ENCODE measurements at places on chromosomes 16 and 17.

DNA sequence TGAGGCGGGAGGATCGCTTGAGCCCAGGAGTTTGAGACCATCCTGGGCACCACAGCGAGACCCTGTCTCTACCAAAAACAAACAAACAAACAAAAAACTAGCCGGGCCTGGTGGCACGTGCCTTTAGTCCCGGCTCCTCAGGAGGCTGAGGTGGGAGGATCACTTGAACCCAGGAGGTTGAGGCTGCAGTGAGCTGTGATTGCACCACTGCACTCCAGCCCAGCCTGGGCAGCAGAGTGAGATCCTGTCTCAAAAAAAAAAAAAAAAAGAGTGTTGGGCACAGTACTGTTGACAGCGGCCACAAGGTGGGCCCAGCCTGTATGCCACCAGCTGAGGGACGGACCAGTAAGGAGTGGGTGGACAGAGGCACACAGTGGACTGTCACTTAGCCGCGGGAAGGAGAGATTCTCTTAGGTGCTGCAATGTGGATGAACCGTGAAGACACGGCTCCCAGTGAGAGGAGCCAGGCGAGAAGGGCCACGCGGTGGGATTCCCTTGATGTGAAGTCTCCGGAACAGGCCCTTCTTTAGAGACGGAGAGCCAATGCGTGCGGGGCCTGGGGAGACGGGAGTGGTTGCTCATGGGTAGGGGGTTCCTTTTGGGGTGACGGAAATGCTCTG is 31.1 kb downstream of the GSE1 start:
- no peak for DNase-seq

DNA sequence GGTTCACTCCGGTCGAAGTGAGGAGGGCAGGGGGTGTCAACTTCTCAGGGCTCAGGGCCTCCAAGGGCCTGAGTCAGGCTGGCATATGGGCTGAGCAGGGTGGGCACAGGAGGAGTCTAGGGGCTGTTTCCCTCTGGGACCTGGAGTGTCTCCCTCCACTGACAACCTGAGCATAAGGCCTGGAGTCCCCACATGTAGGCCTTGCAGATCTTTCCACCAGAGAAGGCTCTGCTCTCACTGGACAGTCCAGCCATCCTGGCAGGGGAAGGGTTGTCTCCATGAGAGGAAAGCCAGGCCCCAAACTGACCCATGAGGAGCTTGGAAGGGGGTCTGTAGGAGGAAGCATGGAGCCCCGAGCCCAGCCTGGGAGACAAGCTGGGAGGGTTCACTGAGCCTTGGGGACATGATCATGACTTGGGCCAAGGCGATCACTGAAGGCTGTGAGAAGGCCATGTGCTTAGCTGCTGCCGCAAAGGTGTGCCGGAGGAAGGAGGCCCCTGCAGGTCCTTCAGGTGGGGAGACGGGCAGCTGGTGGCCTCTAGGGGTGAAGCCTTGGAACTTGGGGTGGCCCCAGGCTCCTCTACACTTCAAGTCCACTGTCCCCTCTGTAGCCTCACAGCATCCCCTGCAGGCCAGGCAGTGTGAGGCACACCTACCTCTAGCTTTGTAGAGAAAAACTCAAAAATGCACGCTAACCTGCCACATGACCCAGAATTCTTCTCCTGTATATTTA is 9.9 kb downstream of the CMTM2 start:
- peak; percentile 71 for DNase-seq

GRCh38 chr16:51201604-51202003 is 50.5 kb upstream of the SALL1 start:
- no peak for DNase-seq

DNA sequence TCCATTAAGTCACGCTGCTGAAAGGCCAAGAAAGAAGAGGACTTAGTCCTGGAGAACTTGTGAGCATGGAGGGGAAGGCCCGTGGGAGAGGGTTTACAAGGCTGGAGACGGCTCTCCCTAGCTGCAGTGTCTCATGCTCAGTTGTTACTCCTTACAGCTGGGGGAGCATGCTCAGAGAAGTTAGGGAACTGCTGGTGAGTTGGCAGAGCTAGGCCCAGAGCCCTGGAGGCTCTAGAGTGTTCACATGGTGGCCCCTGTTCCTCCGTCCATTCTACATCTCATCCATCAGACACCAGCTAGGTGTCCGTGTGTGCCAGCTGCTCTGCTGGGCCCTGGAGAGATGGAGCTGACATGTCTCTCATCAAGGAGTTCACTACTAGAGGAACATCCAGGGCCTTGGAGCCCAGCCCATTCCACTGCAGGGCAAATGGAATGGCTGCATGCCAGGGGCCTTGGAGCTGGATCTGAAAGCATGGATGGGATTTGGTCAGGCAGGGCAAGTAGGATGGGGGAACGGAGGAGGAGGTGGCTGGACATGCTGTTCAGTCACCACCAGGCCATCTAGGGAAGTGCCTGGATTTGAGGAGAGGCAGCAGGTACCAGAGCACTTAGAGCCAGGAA is 6.3 kb downstream of the XYLT2 start:
- peak; percentile 83 for DNase-seq

DNA sequence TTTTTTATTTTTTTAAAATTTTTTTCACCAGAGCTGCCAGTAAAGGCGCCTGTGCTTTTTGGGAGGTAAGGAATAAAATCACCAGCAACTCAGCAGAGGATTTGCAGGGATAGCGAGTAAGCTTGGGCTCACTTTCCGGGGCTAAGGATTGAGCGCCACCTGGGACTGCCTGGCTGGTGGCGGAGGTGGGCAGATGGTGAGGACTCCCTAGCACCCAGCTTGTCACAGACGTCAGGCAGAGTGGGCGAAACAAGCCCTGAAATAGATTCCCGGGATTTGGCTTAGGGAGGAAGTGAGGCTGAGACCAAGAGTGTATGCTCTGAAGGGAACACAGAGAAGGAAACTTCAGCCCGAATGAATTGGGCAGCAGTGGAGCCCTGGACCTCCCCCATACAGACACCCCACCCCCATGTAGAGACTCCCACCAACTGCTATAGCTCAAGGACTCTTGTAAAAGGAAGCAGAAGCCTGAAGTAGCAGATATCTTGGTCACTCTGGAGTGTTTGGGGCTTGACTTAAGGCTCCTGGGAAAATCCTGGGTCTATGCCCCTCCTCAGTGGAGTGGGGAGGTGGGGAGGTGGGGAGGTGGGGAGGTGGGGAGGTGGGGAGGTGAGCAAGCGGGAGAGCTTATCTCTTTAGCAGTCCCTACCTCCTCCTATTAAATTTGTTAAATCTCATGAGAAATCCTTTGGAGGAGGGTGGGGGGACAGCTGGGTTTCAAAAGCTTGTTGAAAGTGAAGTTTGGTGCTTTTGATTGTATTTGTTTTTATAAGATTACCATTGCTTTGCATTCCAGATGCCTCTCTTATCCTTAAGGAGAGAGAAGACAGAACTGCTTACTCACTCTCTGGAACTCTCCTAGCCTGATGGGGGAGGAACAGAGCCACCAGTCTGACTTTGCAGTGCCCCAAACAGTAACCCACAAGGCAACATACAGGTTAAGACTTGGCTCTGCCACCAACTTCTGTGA is 8.2 kb downstream of the ARL4D start:
- no peak for DNase-seq

DNA sequence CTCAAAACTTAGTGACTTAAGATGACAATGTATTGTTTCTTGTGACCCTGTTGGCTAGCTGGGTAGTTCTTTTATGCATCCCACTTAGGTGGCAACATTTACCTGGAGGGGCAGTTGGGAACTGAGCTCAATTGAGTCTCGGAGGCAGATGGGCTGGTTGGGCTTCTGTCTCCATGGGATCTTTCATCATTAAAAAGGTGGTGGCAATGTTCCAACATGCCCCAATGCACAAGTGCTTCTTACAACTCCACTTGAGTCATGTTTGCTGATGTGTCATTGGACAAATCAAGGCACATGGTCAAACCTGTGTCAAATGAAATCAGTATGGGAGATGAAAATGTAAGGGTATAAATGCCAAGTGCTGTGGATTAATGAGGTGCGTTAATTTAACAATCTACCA is 11.7 kb upstream of the HS3ST3B1 start:
- no peak for DNase-seq

GRCh38 chr17:9269350-9270035 is 248.2 kb downstream of the NTN1 start:
- no peak for DNase-seq

DNA sequence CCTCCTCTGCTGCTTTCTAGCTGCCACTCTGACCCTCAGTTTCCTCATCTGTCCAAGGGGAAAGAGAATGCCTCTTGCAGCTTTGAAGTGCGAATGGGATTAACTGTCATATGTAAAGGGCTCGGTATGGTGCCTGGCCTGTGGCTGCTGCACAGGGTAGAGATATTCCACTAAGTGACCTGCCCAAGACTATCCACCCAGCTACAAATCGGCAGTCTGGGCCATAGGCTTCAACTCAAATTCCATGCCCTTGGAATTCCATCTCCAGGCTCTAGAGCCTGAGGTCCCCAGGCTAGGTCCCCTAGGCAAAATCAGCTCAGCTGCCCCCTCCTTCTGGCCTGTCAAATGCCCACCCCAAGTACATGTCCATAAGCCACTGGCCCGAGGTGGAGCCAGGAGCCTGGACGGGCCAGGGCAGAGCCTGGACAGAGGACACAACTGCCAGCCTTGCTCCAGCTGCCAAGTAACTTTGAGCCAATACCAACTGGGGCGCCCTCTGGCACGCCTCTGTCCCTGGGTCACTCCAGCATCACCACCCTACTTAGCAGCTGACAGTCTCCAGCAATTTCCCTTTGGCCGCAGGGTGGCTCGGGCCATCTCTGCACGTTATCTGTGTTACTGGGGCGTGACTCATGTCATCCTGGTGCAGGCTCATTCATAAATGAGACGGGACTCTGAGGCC is 57.2 kb downstream of the SDK2 start:
- DNase-seq: no peak

DNA sequence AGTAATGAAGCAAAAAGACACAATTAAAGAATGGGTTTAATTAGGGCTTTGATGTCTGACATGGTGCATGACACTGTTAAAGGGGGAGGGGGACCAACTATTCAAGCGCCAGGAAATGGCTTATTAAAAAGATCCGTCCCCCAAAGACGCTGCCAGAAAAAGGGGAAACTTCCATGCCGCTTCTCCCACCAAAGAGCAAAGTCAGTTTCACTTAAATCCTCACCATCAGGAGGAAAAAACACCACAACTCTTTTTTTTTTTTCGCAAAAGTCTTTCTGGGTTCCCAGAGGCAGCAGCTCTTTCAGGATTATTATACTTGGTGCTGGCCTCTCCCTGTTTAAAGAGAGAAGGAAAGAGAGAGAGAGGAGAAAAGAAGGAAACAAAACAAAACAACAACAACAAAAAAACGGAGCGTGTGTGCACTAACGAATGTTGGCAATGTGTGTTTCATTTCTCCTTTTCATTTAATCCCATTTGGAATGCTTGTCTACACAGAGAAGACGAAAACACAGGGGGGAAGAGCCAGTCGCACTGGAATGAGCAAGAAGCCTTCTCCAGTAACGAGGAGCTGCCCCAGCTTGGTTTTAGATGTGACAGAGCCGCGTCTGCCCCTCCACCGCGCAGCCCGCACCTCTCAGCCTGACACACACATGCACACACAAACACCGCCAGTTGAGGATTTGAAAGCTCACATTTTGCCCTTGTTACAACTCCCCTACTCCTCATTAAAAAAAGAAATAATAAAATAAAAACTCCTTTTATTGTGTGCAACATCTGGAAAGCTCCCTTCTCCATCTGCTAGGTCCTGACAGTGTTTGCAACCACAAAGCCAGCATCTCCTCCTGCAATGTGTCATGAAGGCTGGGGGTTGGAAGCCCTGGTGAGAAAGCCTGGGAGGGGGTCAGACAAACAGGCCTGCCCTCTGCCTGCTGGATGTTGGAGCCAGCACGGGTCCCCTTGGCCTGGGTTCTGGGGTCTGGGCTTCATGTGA is 32.7 kb upstream of the AXIN2 start:
- DNase-seq: no peak

DNA sequence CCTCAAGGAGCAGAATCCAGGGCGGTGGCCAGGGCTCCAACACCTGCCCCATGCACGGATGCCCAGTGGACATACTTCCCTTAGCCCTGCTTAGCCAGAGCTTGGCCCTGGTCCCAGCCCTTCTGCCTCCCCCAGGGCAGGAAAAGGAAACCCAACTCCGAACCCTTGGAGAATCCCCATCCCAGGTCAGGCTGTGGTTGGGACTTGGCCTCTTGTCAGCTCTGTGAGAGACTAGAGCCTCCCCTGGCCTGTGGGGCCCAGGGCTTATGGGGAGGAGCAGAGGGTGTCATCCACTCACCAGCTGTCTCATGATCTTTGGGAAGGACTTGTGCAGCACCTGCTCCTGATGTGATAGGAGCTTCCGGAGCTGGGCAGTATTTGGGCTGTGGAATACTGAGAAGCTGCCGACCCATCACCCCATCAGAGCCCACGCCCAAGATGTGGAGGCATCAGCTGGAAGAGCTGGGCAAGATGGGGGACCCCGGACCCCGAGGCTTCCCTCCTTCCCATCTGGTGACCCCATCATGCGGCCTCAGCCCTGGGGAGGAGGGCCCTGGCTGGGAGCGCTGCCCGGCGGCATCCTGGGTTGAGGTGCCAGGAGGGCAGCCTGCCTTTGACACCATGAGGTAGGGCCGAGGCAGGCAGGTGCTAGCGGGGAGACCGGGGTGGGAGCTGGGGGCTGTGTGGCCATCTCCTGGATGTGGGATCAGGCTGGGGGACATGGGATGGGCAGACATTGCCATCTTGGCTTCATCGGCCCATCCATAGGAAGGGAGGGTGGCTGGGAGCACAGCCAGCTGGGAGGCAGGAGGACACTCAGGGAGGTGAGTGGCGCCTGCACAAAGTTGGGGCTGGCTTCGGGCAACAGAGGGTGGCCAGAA is 45.1 kb downstream of the TNFRSF13B start:
- peak; percentile 58 for DNase-seq

Measured in sigmoid colon (tissue), 7 donors.